Activated CD8-positive, alpha-beta memory T cell treated with anti-CD3 and anti-CD28 coated beads for 1 hour (primary cell): ENCODE measurements at places on chromosomes 12 and 14.

DNA sequence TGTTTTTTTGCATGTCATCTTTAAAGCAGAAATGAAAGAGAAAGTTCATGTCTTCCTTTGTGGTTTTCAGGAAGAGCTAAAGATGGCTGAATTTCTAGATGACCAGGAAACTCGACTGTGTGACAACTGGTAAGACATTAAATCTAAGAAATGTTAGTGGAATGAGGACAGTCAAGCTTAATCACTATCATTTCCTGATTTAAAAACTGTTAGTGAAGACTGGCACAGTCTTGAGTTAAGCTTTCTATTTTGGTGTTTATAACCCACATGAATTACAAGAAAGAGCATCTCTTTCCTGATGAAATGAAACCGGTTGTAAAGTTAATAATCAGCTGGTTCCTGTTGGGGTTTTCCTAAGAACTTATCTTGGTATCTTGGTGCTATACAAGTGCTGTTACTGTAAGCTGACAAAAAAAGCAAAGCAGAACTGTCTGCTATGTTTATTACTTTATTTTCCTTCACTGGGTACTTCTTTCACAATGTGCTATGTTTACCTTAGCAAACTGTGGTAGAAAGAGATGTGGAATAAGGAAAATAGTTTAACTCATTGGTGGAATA is 5.2 kb downstream of the TRAFD1 start:
- DNase-seq: no peak

GRCh38 chr12:51886021-51886710 is 1.7 kb upstream of the ANKRD33 start:
- DNase-seq: peak; percentile 10

DNA sequence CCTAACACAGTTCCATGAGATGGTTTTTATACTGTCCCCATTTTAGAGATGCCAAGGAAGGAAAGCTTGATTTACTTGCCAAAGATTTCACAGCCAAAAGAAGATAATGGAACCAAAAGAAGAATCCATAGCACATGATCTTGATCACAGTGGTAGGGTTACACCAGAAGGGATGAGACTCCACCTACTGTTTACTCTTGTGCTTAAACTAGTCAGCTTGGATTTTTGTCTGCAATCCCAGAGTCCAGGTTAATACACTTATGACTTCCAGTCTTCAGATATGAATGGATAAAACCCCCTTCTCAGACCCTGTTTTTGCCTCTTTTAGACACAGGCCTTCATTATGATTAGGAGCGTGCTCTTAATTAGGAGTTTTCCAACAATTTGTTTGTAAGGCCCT is 454.2 kb downstream of the AEBP2 start:
- no peak for DNase-seq

GRCh38 chr14:79833781-79834180 is 377.5 kb downstream of the DIO2 start:
- no peak for DNase-seq

GRCh38 chr12:68749861-68750260 is 3.9 kb downstream of the SLC35E3 start:
- no peak for DNase-seq

GRCh38 chr12:31843398-31844095 is 114.7 kb upstream of the AMN1 start:
- DNase-seq: no peak

- DNase-seq: no peak
Measured at GRCh38 chr12:28096649-28097048, 93.6 kb upstream of the CCDC91 start.

- no peak for DNase-seq
Measured at GRCh38 chr14:57486767-57487379, 6.8 kb downstream of the CCDC198 start.

GRCh38 chr14:94593376-94593748 is 12.1 kb downstream of the SERPINA5 start:
- DNase-seq: no peak

DNA sequence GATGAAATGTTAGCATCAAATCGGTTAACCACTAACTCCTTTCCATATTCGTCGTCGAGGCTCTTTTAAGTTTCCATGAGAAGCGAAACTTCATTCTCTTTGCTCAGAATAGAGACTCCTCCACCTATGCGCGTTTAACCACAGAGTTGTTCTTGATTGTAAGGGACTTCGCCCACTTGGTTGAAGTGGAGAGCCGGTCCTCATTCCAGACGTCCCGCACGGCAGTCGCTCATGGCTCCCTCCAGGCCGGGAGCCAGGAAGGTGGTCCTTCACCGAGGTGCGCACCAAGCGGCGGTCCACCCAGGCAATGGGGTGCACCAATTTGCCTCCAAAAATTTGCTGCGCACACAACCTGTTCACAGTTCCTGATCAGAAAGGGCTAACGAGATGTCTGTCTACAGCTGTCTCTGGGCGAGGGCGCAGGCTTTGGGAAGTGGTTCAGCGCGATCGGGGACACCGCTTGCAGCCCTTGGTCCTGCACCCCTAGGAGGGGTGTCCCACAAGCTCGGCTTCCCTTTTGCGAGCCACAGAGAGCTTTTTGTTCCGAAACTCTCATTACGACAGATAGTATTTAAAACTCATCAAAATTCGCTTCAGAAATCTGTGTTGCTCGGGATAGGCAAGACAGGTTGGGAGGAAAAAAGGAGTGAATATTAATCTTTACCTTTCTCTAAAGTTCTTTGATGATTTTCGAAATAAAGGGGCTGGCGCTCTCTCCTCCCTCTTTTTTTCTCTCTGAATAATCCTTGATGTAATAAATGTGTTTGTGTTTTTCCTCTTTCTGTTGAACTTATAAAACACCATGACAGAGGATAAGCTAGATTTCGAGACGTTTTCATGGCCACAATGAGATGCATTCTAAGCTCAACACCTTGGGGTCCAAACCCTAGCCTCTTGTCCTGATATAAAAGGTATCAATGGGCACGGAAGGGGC is 6.4 kb upstream of the ALX1 start:
- no peak for DNase-seq

- DNase-seq: no peak
Measured at GRCh38 chr12:102618197-102618877, 138.0 kb upstream of the IGF1 start.

- DNase-seq: no peak
Measured at GRCh38 chr12:98238515-98239130, 276.8 kb upstream of the TMPO start.

DNA sequence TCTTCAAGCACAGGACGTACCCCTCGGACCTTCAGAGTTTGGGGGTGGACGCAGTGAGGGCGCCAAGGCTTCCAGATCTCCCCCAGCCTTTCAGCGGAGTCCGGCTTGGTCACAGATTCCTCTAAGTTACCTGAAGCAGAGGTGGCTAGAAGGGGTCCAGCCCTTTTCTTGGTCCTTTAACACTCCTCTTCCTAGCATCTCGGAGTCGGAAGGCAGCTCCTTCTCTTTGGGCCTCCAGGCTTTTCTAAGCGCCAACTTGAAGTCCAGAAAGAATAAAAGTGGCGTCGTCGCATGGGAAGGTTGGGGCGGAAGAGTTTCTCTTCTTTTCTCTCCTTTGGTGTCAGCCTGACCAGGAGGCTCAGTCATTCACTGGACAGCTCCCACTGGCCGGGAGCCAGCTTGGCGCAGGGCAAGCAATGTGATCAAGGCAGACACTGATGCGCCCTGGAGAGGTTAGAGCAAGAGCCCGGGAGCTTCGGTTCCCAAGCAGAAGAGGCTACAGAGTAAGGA is 9.6 kb downstream of the OR6S1 start:
- no peak for DNase-seq

GRCh38 chr14:88746052-88746451 is 46.7 kb downstream of the EML5 start:
- no peak for DNase-seq

DNA sequence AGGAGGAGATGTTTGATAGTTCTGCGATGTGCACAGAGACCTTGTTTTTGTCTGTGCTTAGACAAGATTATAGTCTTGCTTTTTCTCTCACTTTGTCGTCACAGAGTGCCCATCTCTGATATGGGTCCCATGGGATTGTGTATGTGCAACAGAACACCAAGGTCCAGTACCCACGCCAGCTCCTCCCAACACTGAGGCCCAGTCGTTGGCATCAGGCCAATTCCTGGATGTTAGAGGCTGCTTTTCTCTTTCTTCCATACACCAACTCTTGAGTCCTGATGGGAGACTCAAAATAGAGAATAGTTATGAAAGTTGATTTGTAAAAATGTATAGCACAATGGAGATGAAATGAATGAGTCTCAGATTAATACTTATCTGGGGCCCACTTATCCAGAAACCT is 22.7 kb upstream of the PRMT8 start:
- DNase-seq: no peak

DNA sequence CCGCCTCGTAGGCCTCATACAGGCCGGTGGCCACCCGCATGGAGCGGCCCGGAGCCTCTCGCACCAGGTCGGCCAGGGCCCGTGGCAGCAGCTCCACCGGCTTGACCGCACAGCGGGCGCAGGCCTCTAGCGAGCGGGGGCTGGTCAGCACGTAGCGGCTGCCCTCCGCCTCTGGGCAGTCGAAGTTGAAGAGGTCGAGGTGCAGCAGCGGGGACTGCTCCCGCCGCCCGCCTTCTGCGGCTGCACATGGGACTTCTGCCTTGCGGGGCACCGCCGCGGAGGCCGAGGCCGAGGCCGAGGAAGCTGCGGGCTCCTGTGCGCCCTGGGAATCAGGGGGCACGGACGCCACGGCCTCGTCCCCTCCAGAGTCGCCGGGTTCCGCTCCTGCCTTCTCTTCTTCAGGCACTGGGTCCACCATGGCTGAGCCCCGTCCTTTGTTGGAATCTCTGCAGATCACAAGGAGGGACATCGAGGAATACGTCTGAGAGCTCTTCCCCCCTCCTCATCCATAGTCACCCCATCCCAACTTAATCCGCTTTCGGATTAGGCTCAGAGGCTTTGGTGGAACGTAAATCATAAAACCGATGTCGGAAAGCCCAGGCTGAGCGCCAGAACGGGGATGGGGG is 1.4 kb downstream of the CCDC177 start:
- DNase-seq: no peak

GRCh38 chr14:96357216-96357615 is 5.9 kb downstream of the ATG2B start:
- no peak for DNase-seq

DNA sequence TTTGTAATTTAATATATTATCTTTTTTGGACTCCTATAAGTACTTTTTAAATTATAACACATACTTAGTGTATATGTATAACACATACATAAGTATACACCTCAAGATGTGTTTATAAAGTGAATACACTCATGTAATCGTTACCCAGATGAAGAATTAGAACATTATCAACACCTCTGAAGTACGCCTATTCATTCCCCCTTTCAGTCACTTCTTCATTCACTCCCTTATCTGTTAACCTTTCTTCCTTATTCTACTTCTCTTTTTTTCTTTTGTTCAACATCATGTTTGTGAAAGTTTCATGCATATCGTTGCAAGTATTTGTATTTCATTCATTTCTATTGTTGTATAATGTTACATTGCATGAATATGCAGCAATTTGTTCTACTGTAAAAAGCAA is 98.5 kb downstream of the ARID2 start:
- DNase-seq: no peak

DNA sequence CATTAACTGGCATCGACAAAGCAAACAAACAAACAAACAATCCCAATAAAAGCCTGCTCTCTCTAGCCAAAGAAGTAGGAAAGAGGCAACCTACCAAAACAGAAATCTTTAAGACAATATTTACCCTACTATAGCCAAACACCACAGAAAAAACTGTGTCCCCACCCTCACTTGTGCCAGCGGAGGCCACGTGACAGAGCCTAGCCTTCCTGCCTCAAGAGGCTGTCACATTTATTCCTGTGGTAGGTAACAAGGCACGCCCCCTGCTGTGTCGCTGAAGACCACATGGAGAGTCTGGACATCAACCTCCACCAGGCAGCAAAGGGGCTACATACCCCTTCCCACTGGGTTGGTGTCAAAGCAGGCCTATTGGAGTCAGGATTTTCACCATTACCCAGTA is 148.1 kb downstream of the LMNTD1 start:
- no peak for DNase-seq

GRCh38 chr12:19200261-19200660 is 70.7 kb downstream of the PLEKHA5 start:
- no peak for DNase-seq

DNA sequence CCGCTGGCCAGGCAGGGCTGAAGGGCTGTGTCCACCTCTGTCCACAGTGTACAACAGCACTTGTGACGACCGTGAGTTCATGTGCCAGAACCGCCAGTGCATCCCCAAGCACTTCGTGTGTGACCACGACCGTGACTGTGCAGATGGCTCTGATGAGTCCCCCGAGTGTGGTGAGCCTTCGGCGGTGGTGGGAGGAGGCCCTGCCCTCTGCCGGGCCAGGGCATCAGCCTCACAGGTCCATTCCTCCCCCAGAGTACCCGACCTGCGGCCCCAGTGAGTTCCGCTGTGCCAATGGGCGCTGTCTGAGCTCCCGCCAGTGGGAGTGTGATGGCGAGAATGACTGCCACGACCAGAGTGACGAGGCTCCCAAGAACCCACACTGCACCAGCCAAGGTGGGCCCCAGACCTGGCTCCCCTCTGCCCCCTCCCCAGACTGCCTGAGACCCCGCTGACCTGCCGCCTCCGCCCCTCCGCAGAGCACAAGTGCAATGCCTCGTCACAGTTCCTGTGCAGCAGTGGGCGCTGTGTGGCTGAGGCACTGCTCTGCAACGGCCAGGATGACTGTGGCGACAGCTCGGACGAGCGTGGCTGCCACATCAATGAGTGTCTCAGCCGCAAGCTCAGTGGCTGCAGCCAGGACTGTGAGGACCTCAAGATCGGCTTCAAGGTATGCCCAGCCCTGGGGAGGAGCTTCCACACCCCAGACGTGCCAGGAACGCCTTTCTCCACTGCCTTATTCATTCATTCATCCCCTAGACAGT is 20.8 kb upstream of the NXPH4 start:
- DNase-seq: no peak

- DNase-seq: no peak
Measured at GRCh38 chr12:82415402-82415801, 57.1 kb downstream of the METTL25 start.

DNA sequence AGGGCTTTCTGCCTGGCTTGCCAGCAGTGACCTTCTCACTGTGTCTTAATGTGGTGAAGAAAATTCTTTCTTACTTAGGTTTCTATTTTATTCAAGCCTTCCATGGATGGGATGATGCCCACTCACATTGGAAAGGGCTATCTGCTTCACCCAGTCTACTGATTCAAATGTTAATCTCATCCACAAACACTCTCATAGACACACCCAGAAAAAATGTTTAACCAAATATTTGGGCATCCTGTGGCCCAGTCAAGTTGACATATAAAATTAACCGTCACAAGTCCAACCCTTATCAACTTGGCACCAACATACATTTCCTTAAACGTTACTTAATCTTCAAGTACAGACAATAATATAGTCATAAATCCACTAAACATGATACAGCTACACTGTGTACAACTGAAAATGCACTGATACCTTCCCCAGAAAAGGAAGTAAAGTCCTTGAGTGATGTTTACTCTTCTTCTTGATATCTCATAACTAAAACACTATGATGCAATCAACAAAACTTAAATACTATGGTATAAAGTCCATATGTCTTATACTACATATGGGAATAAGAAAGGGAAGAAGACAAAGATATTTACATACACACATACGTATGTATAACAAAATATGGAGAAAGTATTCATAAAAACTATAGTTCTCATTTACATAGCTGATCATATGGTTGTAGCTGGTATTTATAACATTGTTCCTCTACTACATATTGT is 394.7 kb upstream of the NOVA1 start:
- no peak for DNase-seq
